Substantia nigra (tissue), 51 donors: ENCODE measurements at places on chromosomes 3 and 15.

GRCh38 chr3:42605546-42606173, 5.2 kb downstream of the NKTR start:
- no peak for DNase-seq

DNA sequence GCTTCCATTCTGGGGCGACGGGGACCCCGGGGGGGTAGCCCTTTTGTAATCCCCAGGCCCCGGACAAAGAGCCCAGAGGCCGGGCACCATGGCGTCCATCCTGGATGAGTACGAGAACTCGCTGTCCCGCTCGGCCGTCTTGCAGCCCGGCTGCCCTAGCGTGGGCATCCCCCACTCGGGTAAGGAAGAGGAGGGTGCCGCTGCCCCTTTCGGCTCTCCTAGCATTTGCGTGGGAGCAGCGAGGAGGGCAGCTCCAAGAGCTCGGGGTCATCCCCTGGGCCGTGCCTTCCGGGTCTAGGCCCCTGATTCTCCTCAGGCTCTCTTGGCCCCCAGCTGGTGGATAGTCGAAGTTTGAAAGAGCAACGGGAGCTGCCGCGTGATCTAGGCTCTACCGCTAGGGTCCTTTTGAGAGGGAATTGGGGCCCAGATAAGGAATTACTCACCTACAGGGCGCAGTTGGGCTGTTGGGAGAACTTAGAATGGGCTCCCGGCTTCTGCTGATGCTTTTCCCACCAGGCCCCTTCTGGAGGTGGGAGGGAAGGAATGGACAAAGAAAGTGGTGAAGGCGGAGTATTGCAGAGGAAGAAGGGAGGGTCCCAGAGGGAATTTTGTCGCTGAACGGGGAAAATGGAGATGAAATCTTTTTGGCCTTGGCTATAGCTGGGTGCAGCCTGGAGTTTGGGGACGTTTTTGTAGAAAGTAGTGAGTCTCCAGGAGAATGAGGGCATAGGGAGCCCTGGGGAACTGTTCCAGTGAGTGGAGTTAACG, 615 bp downstream of the VPS18 start:
- no peak for DNase-seq

GRCh38 chr15:27027229-27027628, 56.2 kb downstream of the GABRG3 start:
- DNase-seq = no peak

- DNase-seq = no peak
These were observed 11.8 kb downstream of the MITF start for GRCh38 chr3:69751074-69751476.
